ENCODE measurements at places on chromosomes 6 and 20.
A peak's percentile ranks its signal among the peaks of the same experiment; 100 is the strongest.

- DNase-seq = no peak
Observed at GRCh38 chr20:36121981-36122930, 32.3 kb upstream of the EPB41L1 start.

DNA sequence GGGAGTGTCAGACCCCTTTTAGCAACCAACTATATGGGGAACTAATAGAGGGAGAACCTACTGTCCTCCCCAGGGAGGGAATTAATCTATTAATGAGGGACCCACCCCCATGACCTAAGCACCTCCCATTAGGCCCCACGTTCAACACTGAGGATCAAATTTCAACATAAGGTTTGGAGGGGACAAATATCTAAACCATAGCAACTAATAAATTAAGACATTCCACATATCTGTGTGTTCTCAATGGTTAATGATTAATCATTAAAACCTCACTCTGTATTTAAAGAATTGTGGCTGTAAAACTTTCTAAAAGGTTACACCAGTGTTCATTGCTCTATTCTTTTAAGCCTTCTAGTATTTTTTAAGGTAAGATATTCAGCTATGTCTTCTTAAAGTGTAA, 500.4 kb upstream of the SULF2 start:
- DNase-seq = no peak

DNA sequence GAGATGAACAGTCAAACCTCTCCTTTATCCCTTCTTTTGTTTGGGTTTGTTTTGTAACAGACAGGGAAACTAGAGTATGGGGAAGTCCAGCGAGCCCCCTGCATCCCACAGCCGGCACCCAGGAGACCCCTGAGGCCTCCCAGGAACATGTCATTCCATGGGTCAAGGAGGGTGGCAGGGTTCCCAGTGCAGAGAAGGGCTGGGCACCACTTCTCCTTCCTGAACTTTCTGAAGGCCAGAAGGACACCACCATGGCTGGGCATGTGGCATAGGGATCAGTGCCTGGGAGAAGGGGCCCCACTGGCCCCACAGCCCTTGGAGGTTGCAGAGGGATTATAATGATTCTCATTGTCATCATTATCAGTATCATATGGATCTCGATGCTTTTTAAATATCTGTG, 13.9 kb upstream of the CST7 start:
- DNase-seq = no peak

DNA sequence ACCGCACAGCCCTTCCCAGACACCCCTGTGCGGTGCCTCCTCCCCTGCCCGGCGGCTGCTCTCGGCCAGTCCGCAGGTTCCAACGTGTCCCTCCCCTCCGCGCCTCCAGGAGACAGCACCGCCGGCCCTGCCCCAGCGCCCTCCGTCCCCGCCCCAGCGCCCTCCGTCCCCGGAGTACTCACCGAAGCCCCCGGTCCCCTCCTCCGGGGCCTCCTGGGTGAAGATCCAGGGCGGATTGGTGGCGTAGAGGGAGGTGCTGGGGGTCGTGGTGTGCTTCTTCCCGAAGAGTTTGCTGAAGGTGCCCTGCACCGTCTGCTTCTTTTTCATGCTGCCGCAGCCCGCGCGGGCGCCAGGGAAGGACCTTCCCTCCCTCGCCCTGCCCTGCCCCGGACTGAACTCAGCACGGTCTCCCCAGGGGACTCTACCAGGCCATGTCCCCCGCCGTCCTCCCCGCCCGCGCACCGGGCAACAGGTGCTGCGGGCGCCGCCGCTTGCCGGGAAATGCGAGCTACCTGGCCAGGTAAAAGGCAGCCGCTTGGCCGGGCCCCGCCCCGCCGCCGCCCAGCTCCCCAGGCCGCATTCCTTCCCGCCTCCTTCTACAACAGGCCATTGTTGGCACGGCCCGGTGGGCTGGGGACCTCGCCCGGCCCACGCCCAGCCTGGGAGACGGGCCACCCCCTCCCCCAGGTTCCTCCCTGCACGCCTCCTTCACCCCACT, at the start of gene C6orf132:
Gene C6orf132, minus strand, starts transcription at position 503 of the 718 bp plus-strand sequence. Its CDS starts 176 bp downstream, at position 327.
- peak; percentile 63 for DNase-seq

GRCh38 chr20:61252601-61253263, 671 bp downstream of the CDH4 start:
- peak; percentile 45 for DNase-seq

DNA sequence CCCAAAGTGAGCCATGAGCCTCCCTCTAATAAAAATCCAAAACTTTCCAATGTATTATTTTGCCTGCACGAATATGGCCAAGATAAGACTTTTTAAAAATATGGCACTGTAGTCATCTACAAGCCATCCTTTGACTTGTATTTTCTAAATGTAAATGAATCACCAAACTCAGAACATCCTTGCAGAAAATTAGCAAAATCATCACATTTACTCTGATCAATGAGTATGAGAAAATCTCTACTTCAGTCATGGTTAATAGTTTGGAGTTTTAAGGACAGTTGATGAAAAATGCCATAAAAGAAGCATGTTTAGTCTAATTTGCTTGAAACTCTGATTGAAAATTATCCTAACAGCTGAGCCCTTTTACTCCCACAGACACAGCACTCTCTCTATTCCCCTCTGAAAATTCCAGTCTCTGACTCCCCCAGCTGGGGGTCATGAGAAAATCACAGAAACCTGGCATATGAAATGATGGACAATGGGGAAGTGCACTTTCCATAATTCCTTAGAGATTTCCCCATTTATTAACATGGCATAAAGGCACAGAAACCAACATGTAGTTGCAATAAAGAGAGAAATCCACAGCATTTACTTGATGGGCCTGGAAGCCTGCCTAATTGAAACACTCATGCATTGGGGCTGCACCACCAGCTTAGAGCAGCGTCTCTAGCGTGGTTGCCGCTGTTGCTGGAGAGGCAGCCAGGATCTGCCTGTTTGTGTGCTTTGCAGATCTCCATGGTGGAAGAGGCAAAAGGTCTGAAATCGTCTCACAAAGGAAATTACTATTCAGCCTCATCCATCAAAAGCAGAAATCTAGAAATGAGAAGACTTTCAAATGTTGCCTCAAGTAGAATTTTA, 214.0 kb downstream of the WDR27 start:
- DNase-seq = no peak

DNA sequence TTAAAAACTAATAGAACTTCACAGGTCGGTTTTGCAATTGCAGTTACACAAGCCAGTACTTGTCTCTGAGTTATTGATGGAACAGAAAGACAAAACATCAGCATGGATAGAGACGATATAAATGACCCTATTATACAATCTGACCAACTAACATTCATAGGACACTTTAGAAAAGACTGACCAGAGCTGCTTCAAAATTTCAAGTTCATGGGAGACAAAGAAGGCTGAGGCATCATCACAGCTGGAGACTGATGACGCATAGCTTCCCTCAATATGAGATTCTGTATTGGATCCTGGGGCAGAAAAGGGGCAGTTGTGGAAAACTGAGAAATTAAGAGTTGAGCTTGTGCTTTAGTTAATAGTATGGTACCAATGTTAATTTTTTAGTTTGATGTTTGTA, 174.0 kb downstream of the THBS2 start:
- no peak for DNase-seq

GRCh38 chr20:10696650-10697049, 22.9 kb upstream of the JAG1 start:
- DNase-seq = no peak

DNA sequence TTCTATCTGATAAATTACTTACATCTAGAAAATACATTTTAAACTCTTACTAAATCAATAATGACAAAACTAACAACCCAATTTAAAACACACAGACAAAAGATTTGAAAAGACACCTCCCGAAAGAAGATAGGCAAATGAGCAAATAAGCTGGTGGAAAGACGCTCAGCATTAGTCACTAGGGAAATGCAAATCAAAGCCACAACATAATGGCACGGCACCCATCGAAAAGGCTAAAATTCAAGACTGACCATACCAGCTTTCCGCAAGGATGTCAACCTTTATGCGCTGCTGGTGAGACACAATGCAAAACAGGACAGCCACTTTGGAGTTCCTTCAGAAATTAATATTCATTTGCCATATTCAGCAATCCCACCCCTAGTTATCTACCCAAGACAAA, 25.9 kb downstream of the TAF4 start:
- DNase-seq = no peak
